ENCODE measurements at places on chromosomes 7 and 10. TPM values are rescaled to one million over a fixed set of nuclear protein-coding genes. Genes with fewer than 3 reads are reported as not detected.

GRCh38 chr10:16570731-16571130, 49.1 kb upstream of the C1QL3 start:
- H3K36me3 ChIP-seq: no peaks in the 10 kb centered on the region
- peaks cover 5% of the 10 kb centered on the region for H3K4me1 ChIP-seq
- DNase-seq: no peak

GRCh38 chr10:100909501-100910263, 3.1 kb upstream of the SLF2 start:
- H3K4me3 ChIP-seq: no peak overlapping the region
- H3K27me3 ChIP-seq: no peaks in the 10 kb centered on the region
- peaks cover 28% of the 10 kb centered on the region for H3K4me1 ChIP-seq
- DNase-seq: no peak
- H3K27ac ChIP-seq: no peak overlapping the region
- no peaks in the 10 kb centered on the region for H3K36me3 ChIP-seq

DNA sequence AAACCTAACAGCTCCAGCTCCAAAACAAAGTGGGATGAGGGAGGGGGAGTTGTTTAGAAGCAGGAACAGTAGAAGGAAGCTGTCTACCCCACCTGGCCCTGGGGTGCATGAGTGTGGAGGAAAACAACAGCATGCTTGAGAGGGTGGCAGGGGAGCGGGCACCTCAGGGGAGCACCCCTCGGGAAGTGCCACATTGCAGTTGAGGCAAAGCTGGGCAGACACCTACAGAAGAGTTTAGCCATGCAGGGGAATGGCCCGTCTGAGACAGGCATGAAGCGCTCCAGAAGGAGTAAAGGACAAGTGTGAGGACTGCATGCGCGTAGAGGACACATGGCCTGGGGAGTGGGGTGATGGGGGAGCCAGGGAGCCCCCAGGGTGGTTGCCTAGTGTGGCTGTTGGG, 18.1 kb downstream of the CHAT start:
- H3K36me3 ChIP-seq: no peaks in the 10 kb centered on the region
- H3K27ac ChIP-seq: no peak overlapping the region
- DNase-seq: no peak
- no peaks in the 10 kb centered on the region for H3K4me1 ChIP-seq
- H3K4me3 ChIP-seq: no peak overlapping the region
- no peaks in the 10 kb centered on the region for H3K27me3 ChIP-seq

- peaks cover 4% of the 10 kb centered on the region for H3K4me1 ChIP-seq
- H3K36me3 ChIP-seq: no peaks in the 10 kb centered on the region
- no peak for DNase-seq
Observed at GRCh38 chr7:124649397-124650014, 116.1 kb downstream of the GPR37 start.

- DNase-seq: no peak
- 0 out of 2 replicates have a peak overlapping the region, but pooled peaks have one; percentile 67 for H3K4me3 ChIP-seq
- H3K27ac ChIP-seq: no peak overlapping the region
- H3K27me3 ChIP-seq: no peaks in the 10 kb centered on the region
Observed at GRCh38 chr7:13982940-13983677, 6.4 kb downstream of the ETV1 start.

GRCh38 chr10:44978570-44979280, at the start of gene DEPP1:
Gene DEPP1 (minus strand): TSS chr10:44978809. CDS start chr10:44978030, 779 bp downstream.
- H3K27me3 ChIP-seq: no peaks in the 10 kb centered on the region
- H3K36me3 ChIP-seq: no peaks in the 10 kb centered on the region
- peaks cover 42% of the 10 kb centered on the region for H3K4me1 ChIP-seq

DNA sequence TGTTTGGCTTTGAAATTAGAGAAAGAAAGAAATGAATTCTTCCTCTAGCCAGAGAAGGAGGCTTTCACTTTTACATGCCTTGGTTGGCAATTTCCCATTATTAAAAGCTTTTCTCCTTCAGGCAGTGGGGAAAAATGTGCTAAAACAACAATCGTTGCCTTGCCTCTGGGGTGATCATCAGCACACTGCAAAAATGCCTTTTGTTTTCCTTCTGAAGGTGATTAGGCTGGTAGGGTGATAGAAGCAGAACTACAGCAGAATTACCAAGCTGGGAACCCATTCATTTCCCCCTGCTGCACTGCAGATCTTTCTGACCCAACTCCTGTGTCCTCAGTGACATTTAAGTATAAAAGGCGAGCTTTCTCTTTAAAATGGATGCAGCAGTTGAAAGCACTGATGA, 22.2 kb downstream of the ANK3 start:
- H3K27me3 ChIP-seq: no peaks in the 10 kb centered on the region
- DNase-seq: peak; percentile 23
- no peaks in the 10 kb centered on the region for H3K36me3 ChIP-seq
- H3K4me3 ChIP-seq: no peak overlapping the region

DNA sequence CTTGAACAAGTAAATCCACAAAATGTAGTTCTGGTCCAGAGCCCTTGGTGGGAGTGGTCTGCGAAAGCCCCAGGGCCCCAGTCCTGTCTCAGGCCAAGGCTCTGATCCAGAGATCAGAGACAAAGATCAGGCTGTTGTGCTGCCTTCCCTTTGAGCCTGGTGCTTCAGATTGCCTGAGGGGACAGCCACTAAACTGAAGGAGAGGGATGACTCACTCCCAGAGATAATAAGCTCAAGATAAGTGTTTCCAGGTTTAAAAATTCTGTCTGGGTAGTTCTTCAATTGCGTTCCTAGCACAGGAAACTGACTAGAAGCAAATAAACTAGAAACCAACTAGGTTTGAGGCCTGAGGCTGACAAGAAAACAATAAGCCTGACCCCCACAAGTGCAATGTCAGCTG, 190.2 kb downstream of the RAMP3 start:
- H3K4me1 ChIP-seq: no peaks in the 10 kb centered on the region
- no peak overlapping the region for H3K4me3 ChIP-seq
- DNase-seq: no peak

DNA sequence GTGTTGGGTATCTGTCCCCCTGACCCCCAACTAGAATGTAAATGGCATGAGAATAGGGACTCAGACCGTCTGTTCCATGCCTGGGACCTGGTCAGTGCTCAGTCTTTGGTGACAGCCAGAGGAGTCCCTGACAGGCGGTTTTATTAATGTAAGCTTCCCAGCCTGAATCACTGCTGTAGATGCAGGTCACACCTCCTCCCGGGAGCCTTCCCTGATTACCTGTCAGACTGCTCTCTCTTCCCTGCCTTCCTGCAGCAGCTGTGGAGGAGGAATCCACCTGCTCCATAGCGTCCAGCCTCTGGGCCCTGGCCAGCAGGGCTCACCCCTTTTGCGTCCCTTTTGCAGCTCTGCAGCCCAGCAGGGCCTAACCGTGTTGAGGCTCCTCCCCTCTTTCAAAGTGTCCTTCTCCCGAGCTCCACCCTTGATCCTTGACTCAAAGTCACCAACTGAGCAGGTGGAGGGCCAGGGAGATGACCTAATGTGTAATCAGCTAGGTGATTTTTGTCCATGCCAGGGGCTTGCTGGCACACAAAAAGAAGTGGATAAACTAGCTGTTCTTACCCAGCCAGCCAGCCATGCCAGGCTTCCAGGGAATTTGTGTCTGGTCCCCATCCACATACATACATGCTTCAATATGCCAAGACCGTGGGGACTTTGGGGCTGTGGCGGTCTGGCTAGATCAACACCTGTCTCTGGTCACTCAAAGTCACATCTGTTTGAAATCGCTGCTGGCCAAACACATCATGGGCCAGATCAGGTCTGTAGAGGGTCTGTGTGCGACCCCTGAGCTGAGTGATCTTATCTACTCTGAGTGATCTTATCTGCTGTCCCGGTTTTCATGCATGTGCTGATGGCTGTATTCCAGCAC, 195.1 kb downstream of the CCDC3 start:
- no peak overlapping the region for H3K4me3 ChIP-seq
- no peaks in the 10 kb centered on the region for H3K27me3 ChIP-seq
- no peaks in the 10 kb centered on the region for H3K4me1 ChIP-seq
- H3K36me3 ChIP-seq: no peaks in the 10 kb centered on the region

GRCh38 chr10:100928039-100928438, 15.3 kb downstream of the SLF2 start:
- peaks cover 44% of the 10 kb centered on the region for H3K36me3 ChIP-seq
- DNase-seq: no peak
- H3K27ac ChIP-seq: no peak overlapping the region
- no peaks in the 10 kb centered on the region for H3K27me3 ChIP-seq

- no peaks in the 10 kb centered on the region for H3K4me1 ChIP-seq
- no peak for DNase-seq
- H3K4me3 ChIP-seq: no peak overlapping the region
- H3K36me3 ChIP-seq: no peaks in the 10 kb centered on the region
- no peaks in the 10 kb centered on the region for H3K27me3 ChIP-seq
Observed at GRCh38 chr10:61935077-61935476, 33.6 kb downstream of the ARID5B start.

GRCh38 chr7:157271315-157271990, 65.4 kb upstream of the DNAJB6 start:
- DNase-seq: no peak
- H3K27ac ChIP-seq: peak overlapping the region; percentile 50
- H3K27me3 ChIP-seq: no peaks in the 10 kb centered on the region
- no peak overlapping the region for H3K4me3 ChIP-seq

- 0 out of 2 replicates have a peak overlapping the region, but pooled peaks have one; percentile 55 for H3K27ac ChIP-seq
- H3K36me3 ChIP-seq: no peaks in the 10 kb centered on the region
- H3K4me3 ChIP-seq: no peak overlapping the region
- no peaks in the 10 kb centered on the region for H3K4me1 ChIP-seq
Observed at GRCh38 chr10:77763453-77764430, 126.1 kb upstream of the KCNMA1 start.

DNA sequence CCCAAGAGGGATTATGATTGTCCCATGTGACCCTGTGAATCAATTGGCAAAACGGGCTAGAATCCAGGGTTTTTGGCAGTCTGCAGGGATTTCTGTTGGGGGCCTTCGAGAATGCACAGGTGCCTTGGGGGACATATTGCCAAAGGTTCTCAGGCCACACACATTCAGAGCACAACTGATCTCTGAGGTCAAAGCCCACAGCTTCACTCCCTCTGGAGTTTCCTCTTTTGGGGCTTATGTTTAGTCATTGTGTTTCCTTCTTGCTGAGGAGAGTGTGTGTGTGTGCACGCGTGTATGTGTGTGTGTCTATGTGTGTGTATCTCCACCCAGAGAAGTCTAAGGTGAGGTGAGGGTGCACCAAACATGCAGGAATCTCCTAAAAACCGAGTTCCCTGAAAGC, 8.8 kb downstream of the PPIF start:
- DNase-seq: no peak
- H3K36me3 ChIP-seq: no peaks in the 10 kb centered on the region
- no peak overlapping the region for H3K4me3 ChIP-seq
- no peaks in the 10 kb centered on the region for H3K27me3 ChIP-seq
- no peak overlapping the region for H3K27ac ChIP-seq

DNA sequence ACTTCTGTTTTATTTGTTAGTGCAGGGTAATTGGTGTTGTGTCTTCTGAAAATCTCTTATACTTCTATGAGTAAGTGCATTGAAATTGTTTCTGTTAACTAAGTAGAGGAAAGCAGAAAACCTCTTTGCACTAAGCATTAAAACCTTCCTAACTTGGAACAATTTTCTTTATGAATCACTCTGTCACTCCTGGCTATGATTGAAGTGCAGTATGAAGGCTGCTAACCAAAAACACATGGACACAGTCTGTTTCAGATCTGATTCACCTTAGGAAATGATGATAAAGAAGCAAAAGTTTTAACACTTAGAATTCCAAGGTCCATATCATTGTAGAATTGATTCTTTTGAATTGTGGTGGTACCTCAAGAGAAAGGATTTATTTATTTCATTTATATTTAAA, 41.9 kb downstream of the MET start:
- H3K4me3 ChIP-seq: no peak overlapping the region
- no peaks in the 10 kb centered on the region for H3K27me3 ChIP-seq
- H3K27ac ChIP-seq: no peak overlapping the region

The WNT2 gene
- total RNA-seq: not detected

The PLEKHS1 gene
- not detected for total RNA-seq

The KCNIP2 gene
- 2.9 TPM for total RNA-seq

The TET1 gene
- 82.5 TPM for total RNA-seq

The CLDN4 gene
- 18.6 TPM for total RNA-seq

Measured in GM23338 (cell line).